Activated CD4-positive, alpha-beta T cell treated with anti-CD3 and anti-CD28 coated beads, Interleukin-2, amount 10 ng/mL, durations not matched to agents 24 days and 14 days (primary cell): ENCODE measurements at places on chromosomes 11 and 22. TPM values are rescaled to one million over a fixed set of nuclear protein-coding genes. Genes with fewer than 3 reads are reported as not detected.

DNA sequence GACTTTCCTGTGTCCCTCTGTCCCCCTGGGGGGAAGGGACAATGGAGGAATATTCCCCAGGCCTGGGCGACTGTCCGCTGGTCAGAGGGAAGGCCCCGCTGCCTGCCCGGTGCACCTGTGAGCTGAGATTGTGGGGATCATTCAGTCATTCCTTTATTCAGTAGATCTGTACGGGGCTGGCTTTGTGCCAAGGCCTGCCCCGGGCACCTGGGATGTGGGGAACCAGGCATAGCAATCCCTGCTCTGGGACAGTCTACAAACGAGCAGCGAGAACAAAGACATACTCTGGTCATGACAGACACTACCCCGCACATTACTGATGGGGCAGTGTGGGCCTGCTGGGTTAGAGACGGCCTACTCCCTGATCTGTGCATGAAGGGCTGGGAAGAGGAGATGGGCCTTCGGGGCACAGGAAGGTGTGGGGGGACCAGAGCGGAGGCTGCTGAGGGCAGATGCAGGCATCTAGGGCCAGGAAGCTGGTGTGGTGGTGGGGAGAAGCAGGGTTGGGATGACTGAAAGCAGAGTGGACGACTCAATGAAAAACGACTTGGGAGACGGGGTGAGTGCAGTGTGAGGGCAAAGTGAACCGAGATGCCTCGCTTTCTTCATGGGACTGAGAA, 1.8 kb upstream of the MYO7A start:
- DNase-seq, result no peak

- no peak for DNase-seq
Measured at GRCh38 chr22:45918459-45919370, 58.2 kb downstream of the WNT7B start.

DNA sequence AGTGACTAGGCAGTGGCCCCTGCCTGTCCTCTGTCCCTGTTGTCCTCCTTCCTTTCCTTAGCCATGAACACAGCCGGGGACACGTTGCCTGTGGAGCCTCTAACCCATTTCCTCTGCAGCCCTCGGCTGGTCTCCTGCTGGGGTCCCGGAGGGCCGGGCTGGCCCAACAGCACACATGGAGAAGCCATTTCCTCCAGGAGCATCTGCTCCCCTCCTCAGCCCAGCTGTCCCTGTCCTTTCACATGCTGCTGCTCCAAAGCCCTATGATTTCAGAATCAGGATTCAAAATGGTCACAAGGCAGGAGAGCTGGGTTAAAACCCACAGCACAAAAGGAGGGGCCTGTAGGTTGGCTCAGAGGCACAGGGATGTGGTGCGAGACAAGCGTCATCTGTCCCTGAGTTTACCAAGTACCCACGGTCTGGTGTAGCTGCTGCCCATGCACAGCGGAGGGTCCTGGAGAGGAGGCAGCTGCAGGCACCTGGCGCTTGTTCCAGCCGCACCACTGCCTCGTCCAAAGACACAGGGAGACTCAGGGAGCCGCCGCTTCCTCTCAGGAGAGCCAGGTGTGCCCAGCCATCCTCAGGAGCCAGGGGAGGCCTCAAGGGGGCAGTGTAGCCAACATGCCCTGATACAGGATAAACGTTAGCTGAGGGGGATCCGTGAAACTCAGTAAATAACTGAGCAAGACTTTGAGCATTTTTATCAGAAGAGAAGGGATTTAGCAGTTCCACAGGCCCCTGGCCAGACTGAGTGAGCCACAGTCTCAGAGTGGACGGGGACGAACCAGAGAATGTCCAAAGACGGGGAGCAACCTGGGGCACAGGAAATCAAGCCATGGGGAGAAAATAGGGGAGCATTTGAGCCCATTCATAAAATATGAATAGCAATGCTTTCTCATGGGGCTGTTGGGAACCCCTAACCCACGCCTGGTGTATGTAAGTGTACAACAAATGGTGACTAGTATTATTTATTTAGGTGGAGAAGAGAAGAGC, 3.9 kb upstream of the VSIG10L2 start:
- DNase-seq, result peak; percentile 83

DNA sequence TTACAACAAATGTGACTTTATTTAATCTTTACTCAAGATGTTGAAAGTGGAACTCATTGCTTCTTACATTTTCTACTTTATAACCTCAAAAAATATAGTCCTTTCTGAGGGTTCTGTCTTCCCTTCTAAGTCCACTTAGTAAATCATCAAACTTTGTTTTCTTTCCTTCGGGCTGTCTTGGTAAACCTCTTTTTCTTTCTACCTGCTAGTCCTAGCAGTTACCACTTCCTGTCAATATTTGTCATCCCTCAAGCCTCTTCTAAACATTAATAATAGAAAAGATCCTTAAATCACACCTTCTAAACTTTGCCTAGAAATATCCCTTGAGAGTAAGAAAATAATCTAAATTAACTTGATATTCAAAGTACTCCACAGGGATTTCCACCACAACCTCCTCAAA, 580.4 kb downstream of the CNTN5 start:
- no peak for DNase-seq

DNA sequence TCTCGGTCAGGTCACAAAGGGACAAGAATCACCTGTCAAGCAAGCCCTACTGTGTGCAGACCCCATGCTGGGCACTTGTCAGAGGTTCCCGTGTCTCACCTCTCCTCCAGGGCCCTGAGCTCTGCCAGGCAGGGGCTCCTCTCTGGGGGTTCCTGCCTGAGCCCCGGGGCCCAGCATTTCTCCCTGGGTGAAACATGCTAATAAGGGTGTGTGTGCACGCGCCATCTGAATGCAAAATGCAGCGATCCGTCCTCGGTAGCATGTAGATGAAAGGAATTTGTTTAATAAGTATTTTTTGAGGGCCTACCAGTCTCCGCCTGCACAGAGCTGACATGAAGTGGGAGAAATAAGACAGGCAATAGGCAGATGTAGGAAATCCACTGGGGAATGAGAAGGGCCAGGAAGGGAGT, 5.8 kb downstream of the ELFN2 start:
- DNase-seq, result no peak

DNA sequence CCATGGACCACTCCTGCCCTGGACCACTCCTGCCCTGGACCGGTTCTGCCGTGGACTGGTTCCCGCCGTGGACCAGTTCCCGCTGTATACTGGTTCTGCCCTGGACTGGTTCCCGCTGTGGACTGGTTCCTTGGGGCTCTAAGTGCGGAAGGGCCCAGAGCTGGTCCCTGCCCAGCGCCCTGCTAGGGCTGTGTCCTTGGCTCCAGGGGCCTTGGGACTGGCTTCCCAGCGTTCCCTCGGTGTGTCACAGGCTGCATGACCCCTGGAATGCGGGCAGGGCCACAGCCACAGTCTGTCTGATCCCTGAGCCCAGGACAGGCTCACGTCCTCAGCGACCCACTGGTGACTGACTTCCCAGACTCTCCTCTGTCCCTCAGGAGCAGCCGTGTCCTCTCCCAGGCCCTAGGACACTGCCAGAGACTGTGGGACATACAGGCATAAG, 412.2 kb downstream of the TBC1D22A start:
- DNase-seq, result no peak

GRCh38 chr22:46769191-46769675, 6.8 kb downstream of the TBC1D22A start:
- DNase-seq, result no peak

GRCh38 chr11:62494246-62494645, 52.4 kb downstream of the AHNAK start:
- no peak for DNase-seq

DNA sequence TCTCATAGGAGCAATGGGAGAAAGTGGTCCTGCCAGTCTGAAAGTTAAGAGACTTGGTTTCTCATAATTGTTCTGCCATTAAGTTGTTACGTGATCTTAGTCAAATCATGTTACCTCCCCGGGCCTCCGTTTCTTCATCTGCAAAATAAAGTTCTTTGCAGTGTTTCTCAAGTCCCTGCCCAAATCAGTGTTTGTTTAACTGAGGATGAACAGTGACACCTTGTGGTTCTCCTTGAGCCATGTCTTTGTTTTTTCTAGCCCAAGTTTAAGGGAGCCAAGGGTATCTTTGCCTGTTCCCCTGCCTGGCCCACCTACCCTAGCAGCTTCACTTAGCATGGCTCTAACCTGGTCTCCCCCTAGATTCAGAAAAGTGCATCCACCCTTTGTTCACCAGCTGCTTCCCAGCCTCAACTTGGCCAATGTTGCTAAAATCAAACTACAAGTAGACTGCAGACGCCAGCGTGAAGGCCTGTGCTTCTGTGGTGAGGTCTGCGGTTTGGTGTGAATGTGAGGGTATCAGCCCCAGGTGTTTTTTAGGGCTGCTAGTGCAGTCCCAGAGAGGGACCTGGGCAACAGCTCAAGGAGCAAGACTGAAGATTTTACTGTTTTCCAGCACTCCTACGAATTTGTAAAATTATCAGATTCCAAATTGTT, 35.5 kb downstream of the FZD4 start:
- DNase-seq, result peak; percentile 72

RAG1 gene
- 0.14 TPM in 1 of 2 replicates, not detected in the other for total RNA-seq

ZPR1 gene
- total RNA-seq, result 105 and 106 TPM in 2 replicates

CASP12 gene
- total RNA-seq, result not detected in 2 replicates

TNNT3 gene
- total RNA-seq, result 1.1 and 1.2 TPM in 2 replicates

CDON gene
- total RNA-seq, result 1.9 TPM in 2 replicates

FLRT1 gene
- total RNA-seq, result not detected in 2 replicates

MUC6 gene
- not detected in 2 replicates for total RNA-seq
